ENCODE measurements at places on chromosomes 11 and 22. TPM values are rescaled to one million over a fixed set of nuclear protein-coding genes. Genes with fewer than 3 reads are reported as not detected.

Gene OR5M3
- polyA plus RNA-seq = not detected

Gene SAA4
- polyA plus RNA-seq = not detected

Gene MMP13
- polyA plus RNA-seq = not detected

DNA sequence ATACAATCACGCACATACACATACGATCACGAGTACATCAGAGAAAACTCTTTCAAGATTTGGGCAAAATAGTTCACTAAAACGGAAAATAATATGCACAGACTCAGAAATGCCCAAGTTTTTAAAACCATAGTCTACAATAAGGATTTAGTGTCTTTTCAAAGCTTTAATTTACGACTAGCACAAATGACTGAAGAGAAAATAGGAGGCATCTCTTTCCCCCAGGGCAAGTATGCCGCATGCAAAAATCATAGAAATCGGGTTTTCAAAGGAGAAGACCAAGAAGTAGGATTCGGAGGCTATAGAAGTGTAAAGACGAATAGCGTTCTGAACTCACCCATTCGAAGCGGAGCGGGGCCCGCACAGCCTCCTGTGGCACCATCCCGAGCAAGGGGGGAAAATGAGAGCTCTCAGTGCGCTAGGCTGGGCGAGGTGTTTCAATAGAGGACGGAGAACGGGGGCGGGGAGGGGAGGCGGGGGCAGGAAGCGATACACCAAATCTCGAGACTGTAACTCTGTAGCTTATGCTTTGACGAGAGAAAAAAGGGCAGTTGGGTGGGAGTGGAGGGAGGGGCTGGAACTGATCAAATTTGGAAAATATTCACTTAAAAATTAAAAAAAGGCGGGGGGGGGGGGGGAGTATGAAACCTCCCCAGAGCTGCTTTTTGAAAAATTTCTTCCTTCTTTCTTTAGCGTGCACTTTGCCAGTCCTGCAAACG, 15.8 kb downstream of the BLID start:
- peak; percentile 24 for DNase-seq

- no peak for DNase-seq
These were observed 4.3 kb upstream of the PHLDA2 start for GRCh38 chr11:2933375-2934020.

- DNase-seq = no peak
These were observed 8.5 kb downstream of the DRD4 start for GRCh38 chr11:645536-645935.

GRCh38 chr22:39283322-39284141, 35.9 kb downstream of the RPL3 start:
- no peak for DNase-seq

DNA sequence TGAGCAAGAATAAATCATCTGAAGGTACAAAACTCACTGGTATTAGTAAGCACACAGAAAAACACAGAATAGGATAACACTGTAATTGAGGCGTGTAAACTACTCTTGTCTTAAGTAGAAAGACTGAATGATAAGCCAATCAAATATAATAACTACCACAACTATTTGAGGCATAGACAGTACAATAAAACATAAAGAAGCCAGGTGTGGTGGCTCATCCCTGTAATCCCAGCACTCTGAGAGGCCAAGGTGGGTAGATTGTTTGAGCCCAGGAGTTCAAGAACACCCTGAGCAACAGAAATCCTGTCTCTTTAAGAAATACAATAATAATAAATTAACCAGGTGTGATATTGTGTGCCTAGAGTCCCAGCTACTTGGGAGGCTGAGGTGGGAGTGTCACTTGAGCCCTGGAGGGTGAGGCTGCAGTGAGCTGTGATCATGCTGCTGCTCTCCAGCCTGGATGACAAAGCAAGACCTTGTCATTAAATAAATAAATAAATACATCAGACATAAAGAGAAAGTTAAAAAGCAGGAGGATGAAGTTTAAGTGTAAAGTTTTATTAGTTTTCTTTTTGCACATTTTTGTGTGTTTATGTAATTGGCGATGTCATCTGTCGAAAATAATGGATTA, 390.6 kb downstream of the DYNC2H1 start:
- no peak for DNase-seq

DNA sequence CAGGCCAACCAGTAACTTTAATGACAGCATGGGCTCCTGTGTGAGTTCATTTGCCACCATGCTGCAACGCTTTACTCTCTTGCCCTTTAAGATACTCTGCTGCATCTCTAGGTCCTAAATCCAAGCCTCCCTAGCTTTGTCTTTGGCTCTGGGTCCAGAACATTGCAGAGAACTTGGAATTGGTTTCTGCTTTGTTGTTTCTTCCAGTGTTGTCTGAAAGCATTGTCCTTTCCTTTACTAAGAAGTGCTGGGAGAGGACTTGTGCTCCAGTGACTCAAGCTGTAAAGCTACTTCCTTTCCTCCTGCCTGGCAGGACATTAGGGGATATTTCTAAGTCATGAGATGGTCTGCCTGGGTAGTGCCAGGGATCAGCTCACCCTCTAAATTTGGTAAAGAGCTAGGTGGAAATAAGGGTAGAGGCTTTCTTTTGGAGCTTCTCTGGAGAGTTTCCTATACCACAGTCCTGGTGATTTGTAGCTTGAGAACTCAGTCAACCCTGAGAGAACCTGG, 202.5 kb upstream of the CADM1 start:
- no peak for DNase-seq

DNA sequence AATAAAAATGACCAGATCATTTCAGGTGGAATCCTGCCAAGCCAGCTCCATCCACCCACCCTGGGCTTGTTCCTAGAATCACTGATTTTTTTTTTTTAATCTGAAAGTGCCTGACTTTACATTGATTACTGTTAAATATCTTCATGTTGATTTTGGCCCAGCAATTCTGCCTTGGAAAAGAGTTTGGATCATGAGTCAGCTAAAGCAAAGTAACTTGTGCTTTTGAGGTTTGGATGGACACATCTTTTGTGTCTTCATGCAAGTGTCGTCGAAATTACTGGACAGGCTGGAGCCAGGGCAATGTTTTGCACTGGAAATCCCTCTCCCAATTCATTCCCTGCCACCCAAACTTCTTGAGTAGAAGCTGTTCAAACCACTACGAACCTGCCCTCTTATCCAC, 164.0 kb upstream of the SYT13 start:
- DNase-seq = no peak

Data from small intestine (tissue), 16 donors.